ENCODE measurements at places on chromosomes 4 and X.

DNA sequence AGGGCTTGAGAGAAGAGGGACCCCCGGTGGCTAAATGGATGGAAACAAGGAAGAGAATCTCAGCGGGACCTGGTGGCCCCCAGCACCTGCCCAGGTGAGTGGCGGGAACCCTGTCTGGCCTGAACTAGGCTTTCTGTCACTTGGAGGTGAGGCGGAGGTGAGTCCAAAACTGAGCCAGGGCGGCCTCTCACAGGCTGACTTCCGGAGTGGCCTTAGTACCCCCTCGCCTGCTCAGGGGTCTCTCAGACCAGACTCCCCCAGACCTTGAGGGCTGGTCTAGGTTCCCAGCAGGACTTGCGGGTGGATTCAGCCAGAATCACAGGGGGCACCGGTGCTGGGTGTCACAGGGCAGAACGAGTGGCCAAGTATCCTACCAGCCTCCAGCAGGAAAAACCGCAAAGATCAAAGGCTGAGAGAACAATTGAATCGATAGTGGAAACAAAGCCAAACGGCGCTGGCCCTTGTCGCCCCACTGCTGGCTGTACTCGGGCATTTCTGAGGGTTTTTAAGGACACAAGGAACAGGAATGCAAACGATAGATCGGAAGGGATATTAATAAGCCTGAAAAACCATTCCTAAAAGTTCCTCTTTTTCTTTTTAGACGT is 67.8 kb downstream of the WFS1 start:
- DNase-seq, result no peak

- no peak for DNase-seq
These were observed 37.7 kb upstream of the LRBA start for GRCh38 chr4:151052785-151053184.

- no peak for DNase-seq
These were observed 34.1 kb upstream of the HHIP start for GRCh38 chr4:144611850-144612249.

DNA sequence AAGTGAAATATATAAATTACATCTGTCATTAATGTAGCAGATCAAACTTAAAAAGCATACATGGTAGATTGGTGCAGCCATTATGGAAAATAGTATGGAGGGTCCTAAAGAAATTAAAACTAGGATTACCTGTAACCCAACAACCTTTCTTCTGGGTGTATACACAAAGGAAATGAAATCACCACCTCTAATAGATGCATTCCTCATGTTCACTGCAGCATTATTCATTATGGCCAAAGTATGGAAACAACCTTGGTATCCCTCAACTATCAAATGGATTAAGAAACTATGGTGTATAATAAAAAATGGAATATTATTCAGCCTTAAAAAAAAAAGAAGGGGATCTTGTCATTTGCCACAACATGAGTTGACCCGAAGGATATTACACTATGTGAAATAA is 13.7 kb downstream of the WDFY3 start:
- DNase-seq, result no peak

- DNase-seq, result no peak
These were observed 282.5 kb upstream of the PCDH10 start for GRCh38 chr4:132866616-132867015.

- DNase-seq, result no peak
These were observed 255.3 kb downstream of the BCOR start for GRCh38 chrX:39842281-39842973.

DNA sequence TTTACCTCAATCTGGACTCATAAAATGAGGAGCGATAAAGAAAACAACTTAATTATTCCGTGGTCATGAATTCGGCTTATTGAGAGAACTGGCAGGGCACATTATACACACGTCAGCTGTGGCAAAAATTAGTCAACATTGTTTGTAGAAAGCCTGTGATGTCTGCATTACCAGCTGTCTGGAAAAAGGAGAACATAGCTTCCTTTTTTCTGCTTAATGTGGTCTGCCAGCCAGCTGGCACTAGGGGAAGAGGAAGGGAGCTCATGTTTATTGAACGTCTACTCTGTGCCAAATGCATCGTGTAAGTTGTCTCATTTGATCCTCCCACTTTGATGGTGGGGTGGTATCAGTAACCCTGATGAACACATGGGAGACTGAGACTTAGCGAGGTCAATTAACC is 367.6 kb downstream of the ARHGAP24 start:
- no peak for DNase-seq

DNA sequence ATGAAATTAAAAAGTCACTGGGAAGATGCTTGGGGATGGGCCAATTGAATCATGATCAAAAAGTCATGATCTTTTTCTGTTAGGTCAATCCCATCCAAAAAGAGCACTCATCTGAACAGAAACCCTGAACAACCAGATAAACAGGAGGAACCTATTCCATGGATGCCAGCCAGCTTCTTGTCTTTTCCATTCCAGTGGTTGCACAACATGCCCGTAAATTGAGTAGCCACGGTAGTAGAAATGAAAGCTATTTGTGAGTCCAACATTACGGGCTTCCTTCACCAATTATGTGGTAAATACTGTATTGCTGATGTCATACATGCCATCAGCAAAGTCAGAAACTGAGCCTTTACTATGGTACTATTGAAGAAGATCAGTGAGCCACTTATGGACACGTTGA is 982.4 kb upstream of the HS3ST1 start:
- DNase-seq, result no peak

DNA sequence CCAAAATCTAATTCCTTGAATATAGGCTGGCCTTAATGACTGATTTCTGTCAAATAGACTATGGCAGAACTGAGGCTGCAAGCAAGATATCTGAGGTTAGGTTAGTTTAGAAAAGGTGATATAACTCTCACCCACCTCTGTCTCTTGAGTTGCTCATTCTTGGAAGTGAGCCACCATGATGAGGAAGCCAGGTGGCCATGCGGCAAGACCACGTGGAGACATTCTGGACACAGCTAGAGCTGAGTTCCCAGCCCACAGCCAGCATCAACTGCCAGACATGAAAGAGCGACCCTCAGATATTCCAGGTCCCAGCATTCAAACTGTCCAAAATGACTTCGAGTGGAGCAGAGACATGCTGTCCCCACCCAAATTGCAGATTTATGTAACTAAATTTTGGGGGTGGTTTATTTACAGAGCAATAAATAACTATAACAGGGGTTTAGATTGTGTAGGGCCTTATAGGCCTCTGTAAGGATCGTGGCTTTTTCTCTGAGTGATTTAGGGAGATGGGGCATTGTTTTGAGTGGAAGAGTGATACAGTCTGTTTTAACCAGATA is 33.7 kb downstream of the USP53 start:
- no peak for DNase-seq

GRCh38 chr4:12084690-12085089 is 656.0 kb upstream of the HS3ST1 start:
- no peak for DNase-seq

GRCh38 chr4:107894138-107894603 is 37.2 kb upstream of the CYP2U1 start:
- DNase-seq, result no peak

GRCh38 chrX:65574356-65574755 is 39.8 kb upstream of the LAS1L start:
- no peak for DNase-seq

DNA sequence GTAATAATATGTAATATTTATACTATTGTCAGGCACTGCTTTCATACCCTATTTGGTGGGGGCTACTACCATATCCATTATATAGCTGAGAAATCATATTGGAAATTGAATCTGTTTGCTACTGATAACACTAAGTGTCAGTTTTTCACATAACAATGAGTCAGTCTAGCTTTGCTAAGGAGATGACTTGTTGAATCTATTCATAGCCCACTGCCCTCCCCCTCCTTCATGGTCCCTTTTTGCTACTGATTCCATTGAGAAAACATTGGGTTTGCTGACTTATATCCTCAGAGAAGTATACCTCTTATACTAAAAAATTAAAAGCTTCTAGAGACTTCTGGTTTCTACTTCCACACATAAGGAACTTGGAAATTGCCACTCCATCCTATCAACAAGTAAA is 1898.4 kb downstream of the STIM2 start:
- no peak for DNase-seq

- no peak for DNase-seq
These were observed 28.6 kb downstream of the GPC3 start for GRCh38 chrX:133956570-133957340.

DNA sequence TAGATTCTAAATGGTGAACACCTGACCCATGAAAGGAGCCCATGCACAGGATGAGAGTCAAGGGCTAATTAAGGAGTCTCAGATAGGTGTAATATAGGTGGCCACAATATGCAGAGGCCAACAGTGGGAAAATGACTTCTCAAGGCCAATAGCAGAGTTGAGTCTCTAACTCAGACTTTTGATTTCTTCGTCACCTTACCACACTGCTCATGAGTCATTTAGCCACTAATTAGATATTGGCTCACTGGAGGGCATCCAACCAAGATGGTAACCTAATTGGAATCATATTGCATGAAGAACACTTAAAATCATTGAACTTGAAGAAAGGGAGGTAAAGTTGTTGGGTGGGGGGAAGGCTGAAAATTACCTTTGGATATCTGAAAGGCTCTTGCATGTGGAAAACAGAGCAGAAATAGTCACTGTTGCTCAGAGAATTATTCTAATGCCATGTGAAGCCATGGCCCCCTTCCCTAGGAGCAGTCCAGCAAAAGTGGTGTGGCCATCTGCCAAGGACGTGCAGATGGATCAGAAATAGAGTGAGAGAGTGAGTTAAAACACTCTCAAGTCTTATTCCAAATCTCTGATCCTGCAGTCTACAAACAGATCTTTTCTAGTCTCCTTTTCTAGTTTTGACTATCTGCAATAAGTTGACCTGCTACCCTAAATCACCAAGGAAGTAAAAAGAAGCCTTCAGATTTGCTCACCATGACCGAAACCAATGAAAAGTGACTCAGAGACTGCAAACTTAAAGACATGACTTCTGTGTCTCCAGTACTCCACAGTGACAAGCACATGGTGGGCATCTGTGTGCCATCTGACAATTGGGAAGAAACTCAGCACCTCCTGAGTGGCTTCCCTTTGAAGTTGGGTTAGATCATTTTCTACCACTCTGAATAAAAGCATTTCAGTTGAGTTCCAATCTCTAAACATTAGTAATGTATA is 93.9 kb upstream of the C1QTNF7 start:
- no peak for DNase-seq

GRCh38 chr4:74942251-74942917 is 9.5 kb downstream of the PARM1 start:
- no peak for DNase-seq

DNA sequence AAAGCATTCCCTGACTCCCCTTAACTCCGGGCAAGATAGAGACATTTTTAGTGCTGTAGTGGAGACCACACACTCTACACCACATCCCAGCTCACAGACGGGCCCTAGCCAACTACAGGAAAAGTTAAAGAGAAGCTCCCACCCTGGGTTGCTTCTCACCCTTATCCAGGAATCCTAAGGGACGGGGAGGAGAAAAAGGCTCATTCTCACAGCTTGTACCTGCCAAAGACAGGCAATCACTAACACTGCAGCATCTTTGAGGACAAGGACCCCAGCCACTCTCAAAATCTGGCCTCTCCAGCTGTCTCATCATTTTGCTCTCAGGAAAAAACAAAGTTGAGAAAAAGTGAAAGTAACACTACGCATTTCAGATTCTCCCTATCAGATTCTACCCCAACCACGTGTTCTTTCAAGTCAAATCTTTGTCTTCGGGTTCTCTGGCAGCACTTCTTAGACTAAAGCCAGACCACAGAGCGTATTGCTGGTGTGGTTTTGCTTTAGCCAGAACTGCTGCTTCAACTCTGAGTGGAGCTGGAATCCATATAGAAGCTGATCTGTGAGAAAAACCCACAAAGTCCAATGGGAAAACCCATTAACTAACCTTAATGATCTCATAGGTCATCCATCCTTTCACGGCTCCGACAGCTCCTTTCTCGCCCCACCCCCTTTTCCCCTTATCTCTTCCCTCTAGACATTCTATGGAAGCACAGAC is 605.9 kb upstream of the DIPK2B start:
- no peak for DNase-seq

- peak; percentile 91 for DNase-seq
These were observed 27.5 kb downstream of the LNX1 start for GRCh38 chr4:53563824-53564223.

GRCh38 chr4:98711526-98711925 is 53.1 kb upstream of the TSPAN5 start:
- DNase-seq, result no peak

GRCh38 chr4:20643631-20644030 is 56.6 kb upstream of the PACRGL start:
- DNase-seq, result no peak

DNA sequence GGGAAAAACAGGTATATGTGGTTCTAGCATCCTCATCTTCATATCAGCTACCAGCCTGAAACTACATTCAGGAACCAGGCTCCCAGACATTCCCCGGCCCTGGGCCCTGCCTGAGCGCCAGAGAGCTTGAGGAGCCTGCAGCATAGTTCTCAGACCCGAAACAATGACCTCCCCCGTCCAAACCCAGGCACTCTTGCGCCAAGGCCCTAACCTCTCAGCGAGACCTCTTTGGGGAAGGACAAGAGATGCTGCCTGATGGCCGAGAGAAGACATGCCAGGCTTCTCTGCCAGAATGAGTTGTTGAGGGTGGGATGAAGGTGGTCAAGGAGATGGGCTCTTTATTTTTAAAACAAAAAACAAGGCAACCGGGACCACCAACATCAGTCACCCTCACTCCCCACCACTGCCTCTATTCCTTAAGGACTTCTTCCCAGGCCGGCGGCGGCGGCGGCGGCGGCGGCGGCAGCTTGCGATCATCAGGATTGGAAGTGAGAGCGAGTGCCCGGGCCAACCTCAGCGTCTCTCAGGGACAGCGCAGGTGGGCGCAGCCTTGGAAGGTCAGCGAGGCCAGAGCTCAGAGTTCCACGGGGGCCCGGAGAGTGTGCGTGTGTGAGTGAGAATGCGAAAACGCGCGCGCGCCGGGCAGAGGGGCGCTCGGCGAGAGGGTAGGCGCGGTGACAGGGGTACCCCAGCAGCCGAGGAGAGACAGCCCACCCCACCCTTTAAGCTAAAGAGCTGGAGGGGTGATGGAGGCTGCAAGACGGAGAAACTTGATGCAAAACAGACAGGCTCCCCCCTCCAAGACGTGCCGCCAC is 601 bp downstream of the INPP4B start:
- DNase-seq, result no peak

GRCh38 chr4:76201276-76201675 is 12.3 kb downstream of the SCARB2 start:
- no peak for DNase-seq

DNA sequence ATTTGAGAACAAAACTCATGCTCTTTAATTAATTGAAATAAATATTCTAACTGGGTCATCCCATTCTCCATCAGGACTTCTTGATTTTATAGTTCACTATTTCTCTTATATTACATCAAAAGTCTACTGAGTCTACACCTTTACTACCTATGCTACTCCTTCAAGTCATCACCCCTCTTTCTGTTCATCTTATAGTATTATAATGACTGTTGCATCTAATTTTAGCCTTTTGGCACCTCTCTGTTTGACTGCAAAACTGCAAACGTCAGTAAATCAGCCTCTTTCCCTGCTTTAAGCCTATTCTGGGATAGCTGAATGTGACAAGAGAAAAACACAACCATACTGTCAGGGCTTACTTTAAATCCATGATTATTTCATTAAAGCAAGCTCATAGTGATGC is 639.1 kb downstream of the GABRG1 start:
- DNase-seq, result no peak

Measured in non-pigmented ciliary epithelial cell (primary cell).